ENCODE measurements at places on chromosomes 12 and 14.

DNA sequence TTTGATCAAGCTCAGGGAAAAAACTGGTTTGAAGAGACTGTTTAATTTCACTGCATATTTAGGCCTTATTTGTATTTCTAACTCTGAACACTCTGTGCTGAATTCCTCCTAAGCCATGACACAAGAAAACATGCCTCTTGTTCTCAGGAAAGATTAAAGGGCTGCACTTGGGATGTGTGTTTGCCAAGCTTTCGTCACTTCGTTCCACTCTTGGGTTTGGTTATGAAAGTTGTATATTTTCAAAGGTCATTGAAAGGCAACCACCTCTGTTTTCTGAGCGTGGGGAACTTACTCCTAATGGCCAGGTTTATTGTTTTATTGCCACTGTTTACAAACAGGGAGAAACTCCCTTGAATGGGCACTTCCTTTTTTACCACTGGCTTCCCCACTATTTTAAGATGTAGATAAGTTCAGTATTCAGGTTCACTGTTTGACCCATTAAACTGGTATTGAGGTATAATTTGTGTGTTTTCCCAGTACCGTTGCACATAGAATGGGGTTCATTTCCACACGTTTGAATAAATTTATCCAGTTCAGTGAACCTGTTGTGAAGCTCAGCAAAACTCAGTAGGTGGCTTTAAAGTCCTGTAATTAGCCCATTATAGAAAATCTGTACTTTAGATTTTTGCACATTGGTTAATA lies 65.3 kb downstream of the NKX2-1 start:
- H3K27me3 ChIP-seq = peaks cover 36% of the 10 kb centered on the region
- no peak overlapping the region for H3K4me3 ChIP-seq
- no peaks in the 10 kb centered on the region for H3K36me3 ChIP-seq
- peaks cover 11% of the 10 kb centered on the region for H3K4me1 ChIP-seq

- peaks cover 3% of the 10 kb centered on the region for H3K27me3 ChIP-seq
- no peak for DNase-seq
- peaks cover 40% of the 10 kb centered on the region for H3K36me3 ChIP-seq
These were observed 992.7 kb upstream of the USP15 start for GRCh38 chr12:61267474-61267873.

GRCh38 chr14:76690502-76691105 lies 70.7 kb upstream of the VASH1 start:
- H3K27me3 ChIP-seq = no peaks in the 10 kb centered on the region
- no peak for DNase-seq
- no peaks in the 10 kb centered on the region for H3K4me1 ChIP-seq
- H3K36me3 ChIP-seq = peaks cover 18% of the 10 kb centered on the region

- no peak overlapping the region for H3K4me3 ChIP-seq
- no peak overlapping the region for H3K27ac ChIP-seq
- no peaks in the 10 kb centered on the region for H3K4me1 ChIP-seq
- DNase-seq = no peak
- peaks cover 70% of the 10 kb centered on the region for H3K36me3 ChIP-seq
These were observed 370.4 kb downstream of the ALG10 start for GRCh38 chr12:34392741-34393085.

Data from WTC11 (cell line).